ENCODE measurements at places on chromosomes 16 and 17.

GRCh38 chr16:31298958-31299357 is 39.2 kb downstream of the ITGAM start:
- DNase-seq: no peak

DNA sequence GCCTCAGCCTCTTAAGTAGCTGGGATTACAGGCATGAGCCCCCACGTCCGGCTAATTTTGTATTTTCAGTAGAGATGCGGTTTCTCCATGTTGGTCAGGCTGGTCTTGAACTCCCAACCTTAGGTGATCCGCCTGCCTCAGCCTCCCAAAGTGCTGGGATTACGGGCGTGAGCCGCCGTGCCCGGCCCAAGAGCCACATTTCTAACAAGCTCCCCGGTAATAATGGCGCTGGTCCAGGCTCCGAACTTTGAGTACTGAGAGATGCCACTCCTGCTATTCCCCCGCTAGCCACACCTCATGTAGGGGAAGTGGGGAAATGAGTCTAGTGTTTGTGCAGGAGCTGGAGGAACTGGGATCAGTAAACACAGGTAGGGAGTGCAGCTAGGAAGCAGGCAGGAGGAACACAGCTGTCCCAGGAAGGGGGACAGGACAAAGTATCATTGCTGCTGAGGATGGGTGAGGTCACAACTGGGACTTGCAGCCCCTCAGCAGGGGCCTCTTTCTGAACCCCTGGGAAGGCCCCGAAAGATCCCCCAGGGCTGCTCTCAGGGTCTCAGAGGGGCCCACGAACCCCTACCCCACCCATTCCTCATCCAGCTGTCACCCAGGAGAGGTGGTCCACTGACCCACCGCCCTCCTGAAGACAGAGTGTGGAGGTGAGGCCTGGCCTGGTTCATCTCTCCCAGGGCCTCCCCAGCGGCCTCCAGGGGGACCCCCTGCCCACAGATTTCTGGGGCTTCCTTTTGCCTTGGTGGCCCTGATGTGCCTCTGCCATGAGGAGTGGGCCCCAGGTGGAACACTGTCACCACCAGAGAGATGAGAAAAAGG is 3.7 kb upstream of the KREMEN2 start:
- no peak for DNase-seq

- no peak for DNase-seq
Measured at GRCh38 chr16:53078247-53078646, 23.5 kb downstream of the CHD9 start.

DNA sequence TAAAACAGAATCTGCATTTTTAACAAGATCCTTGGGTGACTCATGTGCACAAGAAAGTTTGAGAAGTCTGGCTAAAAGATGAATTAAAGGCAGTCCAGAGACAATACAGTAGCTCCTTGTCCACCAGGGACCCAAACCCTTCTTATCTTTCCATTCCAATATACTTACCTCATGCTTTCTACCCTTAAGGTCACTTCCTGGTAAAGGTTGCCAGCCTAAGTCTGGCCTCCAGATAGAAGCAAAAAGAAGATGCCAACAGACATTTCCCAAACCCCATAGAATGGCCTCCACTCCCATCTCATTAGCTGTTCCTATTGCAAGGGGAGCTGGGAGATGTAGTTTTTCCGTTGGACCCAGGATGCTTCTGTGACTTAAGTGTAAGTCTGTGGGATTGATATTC is 101.4 kb upstream of the XYLT1 start:
- DNase-seq: no peak

DNA sequence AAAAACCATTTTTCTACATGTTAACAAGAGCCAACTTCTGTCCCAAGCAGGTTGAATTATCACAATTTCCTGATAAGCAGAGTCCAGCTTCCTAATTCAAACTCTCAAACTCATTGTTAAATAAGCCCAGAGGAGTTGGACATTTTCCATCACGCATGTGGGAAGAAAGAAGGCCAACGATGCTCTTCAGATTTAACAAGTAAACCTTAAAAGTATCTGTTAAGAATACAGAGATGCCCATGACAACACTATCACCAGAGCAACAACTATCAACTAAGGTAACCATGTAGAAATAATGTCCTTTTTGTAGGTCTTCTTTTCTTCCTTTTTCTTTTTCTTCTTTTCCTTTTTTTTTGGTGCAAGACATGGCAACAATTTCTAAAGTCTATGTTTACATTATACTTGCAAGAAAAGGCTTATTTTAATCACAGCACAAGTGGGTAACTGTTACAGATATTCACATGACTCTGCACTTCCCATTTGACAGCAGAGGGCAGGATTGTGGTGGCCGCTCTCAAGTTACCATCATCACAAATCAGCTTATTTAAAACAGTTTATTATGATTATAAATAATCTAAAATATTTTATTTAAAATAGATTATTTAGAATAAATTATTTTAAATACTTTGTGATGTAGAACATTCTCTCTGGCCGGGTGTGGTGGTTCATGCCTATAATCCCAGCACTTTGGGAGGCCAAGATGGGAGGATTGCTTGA is 35.7 kb upstream of the DHRS7B start:
- DNase-seq: no peak

DNA sequence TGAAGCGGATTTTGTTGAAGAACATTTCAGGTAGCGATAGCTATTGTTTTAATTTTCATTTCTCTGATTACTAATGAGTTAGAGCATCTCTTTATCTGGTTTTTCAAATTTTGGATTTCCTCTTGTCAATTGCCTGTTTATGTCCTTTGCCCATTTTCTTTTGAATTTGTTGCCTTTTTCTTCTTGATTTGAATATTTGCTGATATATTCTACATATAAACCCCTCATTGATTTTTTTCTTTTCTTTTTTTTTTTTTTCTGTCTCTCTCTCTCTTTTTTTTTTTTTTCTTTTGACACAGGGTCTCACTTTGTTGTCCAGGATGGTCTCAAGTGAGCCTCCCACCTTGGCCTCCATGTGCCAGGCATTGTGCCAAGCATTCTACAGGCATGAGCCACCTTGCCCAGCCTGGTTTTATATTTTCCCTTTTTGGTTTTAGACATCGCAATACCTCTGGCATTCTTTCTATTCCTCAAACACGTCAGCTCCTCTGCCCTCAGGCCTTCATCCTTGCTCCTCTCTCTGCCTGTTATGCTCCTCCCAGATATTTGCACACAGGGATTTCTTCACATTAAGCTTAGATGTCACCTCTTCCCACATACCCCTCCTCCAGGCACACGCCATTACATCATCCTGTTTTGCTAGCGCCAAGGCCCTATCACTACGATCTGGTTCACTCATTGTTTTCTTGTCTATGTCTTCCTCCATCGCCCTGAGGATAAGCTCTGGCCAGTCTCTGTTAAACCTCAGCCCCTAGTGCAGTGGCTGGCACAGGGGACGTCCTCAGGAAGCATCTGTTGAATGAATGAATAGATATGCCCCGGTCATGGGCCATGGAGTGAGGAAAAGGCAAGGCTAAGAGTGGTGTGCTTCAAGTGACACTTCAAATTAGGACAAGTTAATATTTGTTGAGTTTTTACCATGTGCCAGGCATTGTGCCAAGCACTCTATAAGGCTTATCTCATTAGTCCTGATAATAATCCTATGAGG is 8.6 kb downstream of the SARM1 start:
- DNase-seq: no peak

All from CD4-positive, alpha-beta T cell treated with Interleukin-4 for 4 hours (primary cell).